ENCODE measurements at places on chromosomes 16 and 17. TPM values are rescaled to one million over a fixed set of nuclear protein-coding genes. Genes with fewer than 3 reads are reported as not detected.

DNA sequence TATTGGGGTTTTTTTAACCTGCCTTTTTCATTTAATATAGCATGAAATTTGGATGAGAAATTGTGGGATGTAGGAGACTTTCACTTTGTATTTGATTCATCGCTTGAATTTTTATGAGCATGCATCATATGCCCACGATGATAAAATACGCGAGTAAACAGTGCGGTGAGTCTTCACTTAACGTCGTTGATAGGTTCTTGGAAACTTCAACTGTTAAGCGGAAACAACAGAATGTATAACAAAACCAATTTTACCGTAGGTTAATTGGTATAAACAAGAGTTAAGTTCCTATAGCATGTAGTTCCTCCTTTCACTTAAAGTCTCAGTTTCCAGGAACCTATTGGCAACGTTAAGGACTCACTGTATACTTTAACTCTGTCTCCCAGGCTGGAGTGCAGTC lies 28.7 kb downstream of the MMP15 start:
- DNase-seq = no peak

GRCh38 chr17:12768255-12768654 lies 21.0 kb upstream of the ARHGAP44 start:
- DNase-seq = no peak

GRCh38 chr16:23174622-23175021 lies 7.9 kb upstream of the SCNN1G start:
- no peak for DNase-seq

SLC13A2 gene
- polyA plus RNA-seq = 0.14 TPM

ABCC12 gene
- 0.16 TPM for polyA plus RNA-seq

STRADA gene
- polyA plus RNA-seq = 75.1 TPM

DNA sequence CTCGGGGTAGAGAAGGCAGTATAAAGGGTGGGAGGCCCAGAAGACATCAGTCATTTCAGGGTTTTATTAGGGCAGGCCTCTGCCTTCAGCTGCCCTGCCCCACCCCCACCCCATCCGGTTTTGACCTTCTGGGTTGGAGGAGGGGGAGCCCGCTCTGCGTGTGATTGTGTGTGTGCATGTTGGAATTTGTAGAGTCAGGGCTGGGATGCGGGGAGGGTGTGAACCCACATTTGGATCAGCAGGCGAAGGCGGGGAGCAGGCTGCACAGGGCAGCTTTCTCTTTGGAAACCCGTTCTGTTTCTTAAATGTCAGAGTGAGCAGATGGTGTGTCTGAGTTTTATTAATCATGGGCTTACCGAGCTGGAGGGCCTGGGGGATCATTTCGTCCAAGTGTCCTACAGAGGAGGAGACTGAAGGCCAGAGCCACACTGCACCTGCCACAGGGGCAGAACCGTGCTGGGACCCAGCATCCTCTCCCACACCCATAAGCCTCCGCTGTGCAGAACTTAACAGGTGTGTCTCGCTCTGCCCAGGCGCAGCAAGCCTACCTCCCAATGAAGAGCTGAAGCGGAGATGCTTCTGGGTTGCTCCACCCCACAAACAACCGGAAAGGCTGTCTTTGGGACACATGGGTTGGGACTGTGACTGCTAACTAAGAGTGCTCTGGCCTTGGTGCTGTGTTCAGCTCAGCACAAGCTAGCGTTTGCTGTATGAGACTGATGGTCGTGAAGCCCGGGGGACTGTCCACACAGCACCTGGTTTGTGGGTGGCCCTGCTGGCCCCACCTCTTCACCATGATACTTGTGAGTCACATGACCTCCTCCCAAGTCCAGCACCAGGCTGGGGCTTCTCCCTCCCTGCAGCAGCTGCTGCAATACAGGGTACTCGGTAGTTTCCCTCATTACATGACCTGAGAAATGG lies 70.9 kb upstream of the GSE1 start:
- no peak for DNase-seq

SOCS1 gene
- 19.9 TPM for polyA plus RNA-seq

DNA sequence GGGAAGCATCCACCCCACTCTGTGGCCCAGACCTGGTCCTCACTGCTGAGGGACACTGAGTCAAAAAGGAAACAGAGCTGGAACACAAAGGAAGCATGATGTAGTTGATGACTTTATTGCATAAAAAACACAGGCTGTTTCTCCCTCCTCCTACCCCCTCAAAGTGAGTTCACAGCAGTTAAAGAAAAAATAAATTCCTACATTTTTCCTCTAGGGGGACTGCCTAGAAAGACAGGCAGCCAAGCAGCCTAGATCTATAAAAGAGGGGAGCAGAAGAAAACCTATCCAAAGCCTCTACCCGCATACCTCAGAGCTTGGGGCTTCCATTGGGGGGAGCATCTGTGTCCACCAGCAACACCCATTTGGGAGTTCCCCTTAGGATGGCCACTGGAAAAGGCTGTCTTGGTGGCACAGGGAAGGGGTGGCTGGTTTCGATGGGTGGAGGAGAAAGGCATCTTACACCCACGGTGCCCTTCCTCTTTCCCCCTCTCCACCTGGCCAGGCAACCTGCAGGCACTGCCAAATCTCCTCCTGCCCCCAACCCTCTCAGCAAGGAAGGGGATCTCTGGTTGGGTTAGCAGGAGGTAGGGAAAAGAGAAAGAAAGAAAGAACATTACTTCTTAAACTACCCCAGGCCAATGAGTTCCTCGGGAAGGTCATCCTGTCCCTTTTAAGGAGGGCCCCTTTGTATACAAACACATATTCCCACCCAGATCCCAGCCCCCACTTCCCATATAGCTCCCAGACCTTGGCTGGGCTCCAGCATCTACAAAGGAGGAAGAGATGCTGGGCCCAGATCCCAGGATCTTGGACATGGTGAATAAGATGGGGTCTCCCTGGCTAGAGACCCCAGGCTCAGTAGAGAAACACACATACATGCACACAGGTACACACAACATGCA lies 4.0 kb upstream of the SCRN2 start:
- DNase-seq = no peak

DNA sequence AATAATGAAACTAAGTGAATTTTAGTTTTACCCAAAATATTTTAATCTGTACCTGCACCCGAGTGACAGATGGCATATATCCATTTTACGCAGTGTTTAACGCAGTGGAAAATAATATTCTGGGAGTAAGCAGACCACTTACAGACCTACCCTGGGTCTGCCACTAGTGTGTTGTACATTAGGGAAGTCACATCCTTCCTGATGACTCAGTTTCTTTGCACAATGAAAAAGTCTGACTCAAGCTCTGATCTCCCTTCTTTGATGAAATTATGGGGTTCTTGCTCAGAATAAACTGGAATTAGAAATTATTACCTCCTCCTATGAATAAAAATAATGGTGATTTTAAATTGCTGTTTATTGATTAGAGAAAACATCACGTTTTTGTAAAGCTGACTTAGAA lies 123.2 kb upstream of the AXIN2 start:
- DNase-seq = no peak

HOXB4 gene
- polyA plus RNA-seq = 12.9 TPM

DNA sequence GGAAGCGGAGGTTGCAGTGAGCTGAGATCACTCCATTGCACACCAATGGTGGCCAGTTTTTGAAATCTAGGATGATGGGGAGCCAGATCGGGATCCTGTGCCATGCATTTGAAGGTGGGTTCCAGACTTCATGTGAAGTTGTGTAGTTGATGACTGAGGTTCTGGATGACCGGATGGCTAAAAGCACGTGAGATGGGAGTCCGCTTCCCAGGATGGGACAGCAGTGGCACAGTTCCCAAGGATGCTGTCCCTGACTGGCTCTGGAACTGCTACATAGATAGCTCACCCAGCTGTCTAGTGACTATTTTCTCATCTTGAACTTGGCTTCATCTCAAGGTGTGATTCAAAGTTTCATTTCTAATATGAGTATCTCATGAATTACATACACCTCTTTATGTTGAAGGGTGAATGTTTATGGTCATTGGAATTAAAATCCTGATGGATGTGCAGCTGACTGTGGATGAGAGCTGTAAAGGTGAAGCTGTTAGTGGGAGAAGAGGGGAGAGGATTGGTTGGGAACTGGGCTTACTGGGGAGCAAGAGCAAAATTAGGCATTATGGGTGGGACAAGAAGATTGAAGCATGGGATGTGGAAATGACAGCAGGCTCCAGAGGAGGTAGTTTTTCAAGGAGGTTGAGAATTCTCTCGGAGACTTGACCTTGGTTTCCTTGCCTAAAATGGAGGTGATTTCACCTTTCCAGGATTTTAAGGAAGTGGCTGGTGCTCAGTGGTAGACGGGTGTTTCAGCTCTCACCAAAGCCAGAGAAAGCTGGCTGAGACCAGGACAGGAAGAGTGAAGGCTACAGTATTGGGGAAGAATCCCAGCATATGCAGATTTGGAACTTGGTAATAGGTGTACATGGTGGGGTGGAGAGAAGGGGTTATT lies 8.2 kb downstream of the TUFM start:
- DNase-seq = no peak

CKLF gene
- 55.8 TPM for polyA plus RNA-seq

CEMP1 gene
- polyA plus RNA-seq = 1.2 TPM

NDE1 gene
- polyA plus RNA-seq = 55.4 TPM

LDHD gene
- polyA plus RNA-seq = 3.4 TPM

DNA sequence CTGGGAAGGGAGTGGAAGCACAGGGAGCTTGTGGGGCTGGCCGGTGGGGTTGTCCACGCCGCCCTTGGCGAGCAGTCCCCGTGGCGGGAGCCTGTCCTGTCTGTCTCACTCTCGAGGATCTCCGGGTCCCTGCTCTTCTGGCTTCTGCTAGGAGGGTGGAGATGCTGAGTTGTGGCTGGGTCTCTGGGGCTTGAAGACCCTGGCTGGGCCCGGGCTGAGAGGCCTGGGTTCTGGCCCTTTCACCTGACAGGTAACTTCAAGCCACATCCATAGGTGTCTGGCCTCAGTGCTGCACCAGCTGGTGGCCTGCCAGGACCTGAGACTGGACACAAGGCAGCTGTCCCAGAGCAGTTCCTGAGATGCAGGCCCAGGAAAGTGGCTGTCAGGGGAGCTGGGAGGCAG lies 46.7 kb downstream of the PRMT7 start:
- no peak for DNase-seq

PLSCR3 gene
- polyA plus RNA-seq = 60.8 TPM

DNA sequence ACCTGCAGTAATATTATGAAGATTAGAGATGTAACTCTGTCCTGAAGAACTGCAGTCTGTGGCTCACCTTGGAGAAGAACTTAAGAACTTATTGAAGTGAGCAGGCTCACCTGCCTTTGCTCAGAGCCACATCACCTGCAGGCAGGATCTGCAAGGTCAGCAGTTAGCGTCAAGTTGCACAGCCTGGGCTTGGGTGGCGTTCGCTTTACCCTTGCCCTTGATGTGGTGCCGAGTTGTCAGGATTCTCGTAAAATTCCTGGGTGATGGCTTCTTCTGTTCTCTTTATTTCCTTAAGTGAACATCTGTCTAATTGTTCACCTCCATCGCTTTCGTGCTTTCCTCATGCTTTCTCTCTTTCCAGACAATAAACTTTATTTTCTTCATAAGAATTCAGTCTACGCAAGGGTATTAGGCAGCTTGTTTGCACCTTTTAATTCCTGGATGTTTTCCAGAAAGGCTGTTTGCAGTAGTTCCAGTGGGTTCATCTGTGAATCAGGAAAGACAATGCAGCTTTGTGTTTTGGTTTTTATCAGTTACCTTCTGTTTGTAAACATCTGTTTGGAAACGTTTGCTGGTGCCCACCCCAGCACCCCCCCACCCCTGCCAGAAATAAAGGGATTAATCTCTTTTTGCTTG lies 254.3 kb downstream of the WWOX start:
- no peak for DNase-seq

SLC52A1 gene
- polyA plus RNA-seq = 0.24 TPM

DNA sequence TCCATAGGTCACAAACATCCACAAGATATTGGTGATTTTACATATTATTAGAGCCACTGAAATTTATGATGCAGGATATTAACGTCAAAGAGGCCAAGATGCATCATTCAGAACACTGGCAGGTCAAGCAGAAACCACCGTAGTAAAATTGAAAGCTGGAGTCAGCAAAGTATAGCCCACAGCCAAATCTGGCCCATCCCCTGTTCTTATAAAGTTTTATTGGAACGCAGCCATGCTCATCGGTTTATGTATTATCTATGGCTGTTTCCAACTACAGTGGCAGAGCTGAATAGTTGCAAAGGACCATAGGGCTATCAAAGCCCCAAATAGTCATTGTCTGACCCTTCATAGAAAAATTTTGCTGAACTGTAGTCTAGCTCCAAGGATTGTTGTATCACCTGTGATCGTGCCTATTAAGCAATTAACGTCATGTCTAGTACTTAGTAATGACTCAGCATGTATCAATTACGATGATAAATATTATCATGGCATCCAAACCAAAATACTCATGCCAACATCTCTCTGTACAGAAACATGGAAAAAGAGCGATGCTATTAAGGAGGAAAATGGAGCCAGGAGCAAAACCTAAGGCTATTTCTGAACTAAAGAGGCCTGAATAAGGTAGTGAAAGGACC lies 165.6 kb downstream of the IRX3 start:
- DNase-seq = no peak

DNA sequence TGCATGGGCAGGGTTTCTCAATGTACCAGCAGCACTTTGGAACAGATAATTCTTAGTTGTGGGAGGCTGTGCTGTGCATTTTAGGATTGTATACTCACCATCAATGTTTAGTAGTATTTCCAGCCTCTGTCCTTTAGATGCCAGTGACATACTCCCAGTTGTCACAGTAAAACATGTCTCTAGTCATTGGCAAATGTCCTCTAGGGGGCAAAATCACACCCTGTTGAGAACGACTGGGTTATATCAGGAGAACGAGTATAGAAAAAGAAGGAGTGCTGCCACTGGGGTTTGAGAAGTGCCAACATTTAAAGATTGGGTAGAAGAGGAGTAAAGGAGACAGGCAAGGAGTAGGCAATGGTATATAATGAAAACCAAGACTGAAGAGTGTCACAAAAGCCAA lies 37.9 kb upstream of the SMIM36 start:
- DNase-seq = no peak

GRCh38 chr17:3678821-3679530 lies 10.4 kb downstream of the EMC6 start:
- DNase-seq = no peak

DNA sequence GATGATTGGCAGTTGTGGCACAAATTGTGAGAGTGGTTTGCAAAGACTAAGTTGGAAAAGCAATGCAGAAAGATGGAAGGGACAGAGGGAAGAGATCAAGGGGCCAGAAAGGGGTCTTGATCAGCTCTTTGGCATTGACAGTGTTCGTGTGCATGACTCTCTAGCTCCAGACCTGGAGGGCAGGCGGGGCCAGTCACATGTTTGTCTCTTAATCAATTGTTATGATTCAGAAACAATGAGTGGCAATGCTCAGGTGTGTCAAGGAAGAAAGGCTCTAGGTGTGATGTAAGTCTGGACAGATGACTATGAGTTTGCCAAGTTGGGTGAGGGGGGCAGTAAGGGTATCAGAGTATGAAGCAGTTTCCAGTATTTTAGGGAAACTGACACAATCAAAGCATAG lies 32.1 kb downstream of the WSB1 start:
- no peak for DNase-seq
